ENCODE measurements at places on chromosomes 2 and 18.

DNA sequence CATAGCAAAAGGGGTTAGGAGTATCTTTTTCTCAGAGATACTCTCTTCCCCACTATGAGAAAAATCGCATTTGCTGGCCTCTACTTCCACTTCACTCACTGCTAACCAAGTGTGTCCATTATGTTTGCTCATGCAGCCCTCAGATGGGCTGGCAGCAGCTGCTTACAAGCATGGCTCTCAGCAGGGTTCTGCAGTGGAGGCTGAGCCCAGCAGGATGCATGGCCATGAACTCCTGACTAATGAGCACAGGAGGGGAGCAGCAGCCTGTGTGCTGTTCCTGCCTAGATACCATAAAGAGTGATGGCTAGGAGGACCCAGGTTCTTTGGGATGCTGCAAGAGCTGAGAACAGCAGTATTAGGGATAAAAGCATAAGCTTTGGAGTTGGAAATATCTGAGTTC is 316.9 kb upstream of the THSD7B start:
- no peak for DNase-seq

DNA sequence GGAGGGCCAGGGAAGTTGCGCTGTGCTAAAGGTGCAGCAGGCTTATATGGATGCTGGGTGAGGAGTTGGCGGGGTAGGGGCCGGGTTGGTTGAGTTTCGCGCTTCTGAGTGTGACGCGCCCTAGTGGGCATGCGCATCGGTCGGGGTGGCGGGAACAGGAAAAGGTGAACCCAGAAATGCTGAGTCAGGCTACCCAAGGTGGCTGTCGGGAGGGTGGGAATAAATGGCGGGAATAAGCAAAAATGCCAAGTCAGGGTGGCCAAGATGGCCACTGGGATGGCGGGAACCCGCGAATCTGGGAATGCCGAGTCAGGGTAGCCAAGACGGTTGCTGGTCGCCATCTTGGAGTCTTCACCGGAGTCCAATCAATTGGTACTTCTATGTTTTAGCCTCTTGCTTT is 580.0 kb downstream of the SUCLG1 start:
- no peak for DNase-seq

DNA sequence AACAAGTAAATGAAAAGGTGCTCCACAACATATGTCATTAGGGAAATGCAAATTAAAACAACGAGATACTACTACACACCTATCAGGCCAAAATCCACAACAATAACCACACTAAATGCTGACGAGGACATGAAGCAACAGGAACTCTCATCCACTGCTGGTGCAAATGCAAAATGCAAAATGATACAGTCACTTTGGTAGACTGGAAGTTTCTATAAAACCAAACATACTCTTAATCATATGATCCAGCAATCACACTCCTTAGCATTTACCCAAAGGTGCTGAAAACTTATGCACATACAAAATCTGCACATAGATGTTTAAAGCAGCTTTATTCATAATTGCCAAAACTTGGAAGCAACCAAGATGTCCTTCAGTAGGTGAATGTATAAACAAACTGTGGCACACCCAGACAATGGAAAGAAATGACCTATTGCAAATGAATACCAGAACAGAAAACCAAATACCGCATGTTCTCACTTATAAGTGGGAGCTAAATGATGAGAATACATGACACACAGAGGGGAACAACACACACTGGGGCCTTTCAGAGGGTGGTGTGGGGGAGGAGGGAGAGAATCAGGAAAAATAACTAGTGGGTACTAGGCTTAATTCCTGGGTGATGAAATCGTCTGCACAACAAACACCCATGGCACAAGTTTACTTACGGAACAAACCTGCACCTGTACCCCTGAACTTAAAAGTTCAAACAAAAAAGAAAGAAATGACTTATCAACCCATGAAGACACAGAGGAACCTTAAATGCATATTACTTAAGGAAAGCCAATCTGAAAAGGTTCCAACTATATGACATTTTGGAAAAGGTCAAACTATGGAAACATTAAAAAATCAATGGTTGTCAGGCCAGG is 80.4 kb downstream of the ASXL2 start:
- no peak for DNase-seq

- DNase-seq = peak; percentile 47
Observed at GRCh38 chr18:54983041-54983686, 23.9 kb upstream of the CCDC68 start.

DNA sequence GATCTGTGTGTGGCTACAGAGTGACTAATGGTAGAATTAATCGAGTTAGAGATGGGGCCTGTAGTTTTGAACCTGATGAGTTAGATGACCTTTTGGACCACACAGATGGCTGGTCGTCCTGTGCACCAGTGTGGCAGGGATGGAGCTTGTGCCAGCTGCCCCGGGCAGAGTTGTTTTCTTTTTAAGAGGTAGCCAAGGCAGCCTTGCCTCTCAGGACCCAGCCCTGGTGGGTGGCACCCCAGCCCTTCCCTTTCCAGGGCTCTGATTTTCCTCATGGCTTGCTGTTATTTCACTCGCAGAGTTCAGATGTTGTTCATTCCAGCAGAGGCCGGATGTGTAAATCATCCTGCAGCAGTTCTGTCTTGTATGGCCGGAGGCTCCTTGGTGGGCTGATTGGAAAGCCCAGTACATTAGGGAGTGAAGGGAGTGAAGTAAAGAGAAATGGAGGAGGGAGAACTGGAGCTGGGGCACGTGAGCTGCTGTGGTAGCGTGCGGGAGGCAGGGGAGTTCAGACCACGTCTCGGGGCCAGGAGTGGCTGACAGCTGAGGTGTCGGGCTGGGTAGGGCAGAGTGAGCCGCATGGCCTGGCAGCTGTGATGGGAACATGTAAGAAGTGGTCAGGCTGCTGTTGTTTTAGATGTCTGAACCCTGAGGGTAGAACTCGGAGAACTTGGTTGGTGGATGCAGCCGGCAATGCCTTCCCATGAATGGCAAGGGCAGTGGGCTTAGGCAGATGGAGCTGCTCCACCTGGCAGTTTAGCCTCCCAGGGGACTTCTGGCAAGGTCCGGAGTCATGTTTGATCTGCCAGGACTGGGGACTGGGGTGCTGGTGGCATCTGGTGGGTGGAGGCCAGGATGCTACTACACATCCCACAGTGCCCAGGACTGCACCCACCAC is 28.8 kb downstream of the ASAP2 start:
- DNase-seq = no peak

DNA sequence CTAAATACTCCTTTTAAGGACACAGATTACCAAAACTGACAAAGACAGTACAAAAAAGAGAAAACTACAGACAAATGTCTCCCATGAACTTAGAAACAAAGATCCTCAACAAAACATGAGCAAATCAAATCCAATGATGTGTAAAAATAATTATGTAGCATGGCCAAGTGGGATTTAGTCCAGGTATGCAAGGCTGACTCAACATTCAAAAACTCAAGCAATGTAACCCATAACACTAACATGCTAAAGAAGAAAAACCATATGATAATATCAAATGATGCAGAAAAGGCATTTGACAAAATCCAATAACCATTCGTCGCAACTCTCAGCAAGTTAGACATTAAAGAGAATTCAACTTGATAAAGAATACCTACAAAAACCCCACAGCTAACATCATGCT is 239.0 kb upstream of the KLHL29 start:
- no peak for DNase-seq

DNA sequence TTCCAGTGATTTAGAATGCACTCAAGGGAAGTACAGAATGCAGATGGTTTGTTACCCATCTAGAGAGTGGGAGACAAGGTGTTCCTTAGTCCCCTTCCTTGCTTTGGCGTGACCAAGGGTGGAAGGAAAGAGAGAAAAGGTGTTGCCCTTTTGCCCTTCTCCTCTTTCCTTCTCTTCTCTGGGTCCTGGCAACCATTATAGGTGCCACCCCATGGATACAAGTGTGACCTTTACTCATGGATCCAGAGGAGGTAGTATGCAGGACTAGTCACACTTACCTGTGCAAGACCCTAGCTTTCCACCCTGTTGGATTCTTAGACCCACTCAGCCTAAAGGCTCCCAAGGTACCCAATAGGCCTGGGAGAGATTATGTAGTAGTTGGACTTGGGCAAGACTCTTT is 11.6 kb upstream of the RBFA start:
- peak; percentile 24 for DNase-seq

Measured in HCT116 (cell line).